ENCODE measurements at places on chromosomes 6 and 20.

DNA sequence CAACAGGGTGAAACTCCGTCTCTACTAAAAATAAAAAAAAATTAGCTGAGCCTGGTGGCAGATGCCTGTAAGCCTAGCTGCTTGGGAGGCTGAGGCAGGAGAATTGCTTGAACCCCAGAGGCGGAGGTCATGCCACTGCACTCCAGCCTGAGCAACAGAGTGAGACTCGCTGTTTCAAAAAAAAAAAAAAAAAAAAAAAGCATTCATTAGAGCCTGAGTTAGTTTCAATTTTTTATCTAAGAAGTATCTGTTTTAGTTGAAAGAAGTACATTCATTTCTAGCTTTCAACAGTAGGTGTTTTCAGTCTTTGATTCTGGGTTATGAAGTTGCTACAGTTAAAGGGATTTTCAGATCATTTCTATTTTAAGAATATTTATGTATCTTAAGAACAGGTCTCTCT is 42.2 kb downstream of the ZNF292 start:
- DNase-seq, result no peak

- DNase-seq, result no peak
Measured at GRCh38 chr6:112005013-112005371, 48.9 kb upstream of the CCN6 start.

DNA sequence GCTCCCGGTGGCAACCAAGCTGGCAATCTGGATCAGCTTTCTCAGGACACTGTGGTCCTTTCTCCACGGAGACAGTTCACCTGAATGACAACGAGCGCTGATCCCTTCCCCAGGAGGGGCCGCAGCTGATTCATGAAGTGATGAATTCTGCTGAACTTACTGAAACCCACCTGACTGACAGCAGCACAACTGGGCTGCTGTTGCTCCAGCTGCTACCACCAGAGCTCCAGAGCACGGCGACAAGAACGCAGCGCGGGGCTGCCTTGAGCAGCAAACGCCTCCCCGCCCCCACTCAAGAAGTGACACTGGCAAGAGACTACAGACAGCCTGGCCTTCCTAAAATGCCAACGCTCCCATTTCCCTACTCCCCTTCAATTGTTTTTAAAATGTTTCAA is 10.0 kb downstream of the PXDC1 start:
- no peak for DNase-seq

DNA sequence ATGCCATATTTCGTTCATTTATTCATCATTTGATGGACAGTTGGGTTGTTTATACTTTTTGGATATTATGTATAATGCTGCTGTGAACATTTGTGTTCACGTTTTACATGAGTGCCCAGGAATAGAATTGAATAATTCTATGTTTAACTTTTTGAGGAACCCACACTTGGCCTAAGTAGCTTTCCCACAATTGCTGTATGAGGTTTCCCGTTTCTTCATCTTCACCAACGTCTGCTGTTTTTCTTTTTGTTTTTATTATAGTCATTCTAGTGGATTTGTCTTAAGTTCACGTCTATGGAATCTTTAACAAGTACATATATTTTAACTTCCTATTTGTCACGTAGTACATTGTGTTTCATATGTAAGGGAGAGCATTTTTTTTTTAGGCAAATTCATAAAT is 110.3 kb downstream of the JARID2 start:
- no peak for DNase-seq

GRCh38 chr6:4336084-4336483 is 200.7 kb upstream of the ECI2 start:
- DNase-seq, result no peak

DNA sequence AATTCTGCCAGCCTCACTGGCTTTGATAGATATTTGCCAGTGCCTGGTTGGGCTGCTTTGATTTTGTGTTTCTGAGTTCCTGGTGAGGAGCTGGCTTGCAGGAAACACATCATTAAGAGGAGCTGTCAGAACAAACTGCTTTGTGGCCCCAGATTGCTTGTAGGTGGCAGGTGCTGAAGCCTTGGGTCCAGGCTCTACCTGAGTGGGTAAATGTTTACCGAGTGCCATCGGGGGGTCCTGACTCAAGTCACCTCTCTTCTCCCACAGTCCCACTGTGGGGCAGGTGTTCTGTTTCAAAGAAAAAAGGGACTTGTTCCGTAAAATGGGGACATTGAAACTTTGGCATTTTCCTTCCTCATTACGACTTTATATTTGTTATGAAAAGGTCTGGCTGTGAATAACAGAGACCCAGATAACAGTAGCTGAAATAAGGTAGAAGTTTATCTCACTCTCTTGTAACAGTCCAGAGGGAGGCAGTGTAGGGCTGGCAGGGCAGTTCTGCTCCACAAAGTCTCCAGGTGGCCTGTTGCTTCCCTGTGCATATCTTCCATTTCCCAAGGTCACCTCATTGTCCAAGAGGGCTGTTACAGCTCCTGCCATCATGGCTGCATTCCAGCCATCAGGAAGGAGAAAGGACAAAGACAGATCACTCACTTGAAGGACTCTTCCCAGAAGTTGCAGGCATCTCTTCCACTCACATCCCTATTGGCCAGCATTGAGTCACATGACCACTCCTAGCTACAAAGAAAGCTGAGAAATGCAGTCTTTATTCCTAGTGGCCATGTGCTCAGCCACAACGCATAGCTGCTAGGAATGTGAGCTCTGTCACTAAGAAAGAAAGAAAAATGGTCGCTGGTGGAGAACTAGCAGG is 149.9 kb upstream of the KCNG1 start:
- no peak for DNase-seq

GRCh38 chr6:151497905-151498304 is 4.1 kb downstream of the CCDC170 start:
- no peak for DNase-seq

DNA sequence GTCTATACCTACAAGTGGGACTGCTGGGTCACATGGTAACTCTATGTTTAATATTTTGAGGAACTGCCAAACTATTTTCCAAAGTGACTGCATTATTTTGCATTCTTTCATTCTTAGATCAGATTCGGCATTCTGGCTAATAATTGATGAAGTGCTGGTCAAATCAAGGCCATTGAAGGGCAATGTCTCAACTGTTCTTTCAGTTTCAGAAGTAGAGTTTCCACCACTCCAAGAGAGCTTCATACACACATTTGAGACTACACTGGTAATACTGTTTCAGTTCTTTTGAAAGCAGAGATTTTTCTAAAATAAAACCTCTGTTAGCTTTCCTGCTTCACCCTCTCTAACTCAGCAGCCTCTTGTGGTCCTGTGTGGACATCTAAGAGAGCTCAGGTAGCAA is 154.5 kb downstream of the CFAP61 start:
- DNase-seq, result no peak

DNA sequence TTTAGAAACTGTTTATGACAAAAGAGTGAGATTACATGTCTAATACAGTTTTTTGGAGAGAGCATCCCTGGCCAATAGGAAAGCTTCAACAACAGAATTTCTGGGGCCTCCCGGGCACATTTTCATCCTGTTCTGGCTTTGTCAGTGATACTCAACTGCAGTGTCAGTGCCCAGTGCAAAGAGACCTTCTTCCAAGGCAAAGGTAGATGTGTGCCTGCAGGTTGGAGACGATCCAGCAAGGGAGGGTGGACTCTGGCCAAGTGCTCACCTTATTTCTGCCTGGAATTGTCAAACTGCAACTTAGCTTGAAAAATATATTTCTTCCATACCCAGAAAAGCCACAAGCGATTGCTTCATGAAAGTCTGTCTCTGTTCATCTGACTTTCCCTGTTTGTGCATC is 211.6 kb upstream of the SNX9 start:
- no peak for DNase-seq

DNA sequence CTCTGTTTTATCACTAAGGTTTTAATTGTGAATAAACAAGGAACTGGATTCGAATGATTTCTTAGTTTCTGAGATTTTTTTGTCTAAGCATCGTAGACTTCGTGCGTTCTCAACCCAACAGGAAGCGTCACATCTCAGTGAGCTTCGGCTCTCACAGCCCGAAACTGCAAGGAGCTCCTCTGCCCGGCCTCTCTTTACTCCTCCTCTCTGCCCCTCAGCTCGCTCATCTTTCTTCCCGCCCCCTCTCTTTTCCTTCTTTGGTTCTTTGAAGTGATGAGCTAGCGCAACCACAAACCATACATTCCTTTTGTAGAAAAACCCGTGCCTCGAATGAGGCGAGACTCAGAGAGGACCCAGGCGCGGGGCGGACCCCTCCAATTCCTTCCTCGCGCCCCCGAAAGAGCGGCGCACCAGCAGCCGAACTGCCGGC is 480 bp upstream of the NT5E start:
- peak; percentile 59 for DNase-seq

- no peak for DNase-seq
Measured at GRCh38 chr20:45405571-45406259, 2.4 kb upstream of the DBNDD2 start.

DNA sequence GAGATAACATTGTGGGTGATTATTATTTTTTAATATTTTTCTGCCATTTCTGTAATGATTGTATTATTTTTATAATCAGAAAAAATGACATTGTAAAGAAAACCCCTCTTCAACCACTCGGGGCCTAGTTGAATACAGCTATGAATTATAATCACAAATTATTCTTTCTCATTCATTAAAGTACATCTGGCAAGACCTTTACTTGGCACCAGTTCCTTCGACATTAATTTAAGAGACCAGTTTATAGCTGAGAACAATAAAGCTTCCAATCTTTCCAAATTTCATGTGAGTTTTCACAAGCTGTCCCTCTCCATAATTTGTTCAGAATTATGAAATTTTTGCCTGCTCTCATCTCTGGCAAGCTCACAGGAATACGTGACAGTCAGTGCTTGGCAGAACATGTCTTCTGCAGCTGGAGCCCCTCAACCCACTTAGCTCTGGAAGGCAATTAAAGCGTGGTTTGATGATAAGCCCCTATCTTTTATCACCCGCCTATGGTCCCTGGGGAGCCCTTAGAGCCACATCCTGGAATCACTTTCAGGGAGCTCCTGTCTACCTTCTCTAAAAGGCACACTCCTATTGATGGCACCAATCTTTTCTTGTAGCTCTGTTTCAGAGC is 237.2 kb upstream of the PRND start:
- no peak for DNase-seq

DNA sequence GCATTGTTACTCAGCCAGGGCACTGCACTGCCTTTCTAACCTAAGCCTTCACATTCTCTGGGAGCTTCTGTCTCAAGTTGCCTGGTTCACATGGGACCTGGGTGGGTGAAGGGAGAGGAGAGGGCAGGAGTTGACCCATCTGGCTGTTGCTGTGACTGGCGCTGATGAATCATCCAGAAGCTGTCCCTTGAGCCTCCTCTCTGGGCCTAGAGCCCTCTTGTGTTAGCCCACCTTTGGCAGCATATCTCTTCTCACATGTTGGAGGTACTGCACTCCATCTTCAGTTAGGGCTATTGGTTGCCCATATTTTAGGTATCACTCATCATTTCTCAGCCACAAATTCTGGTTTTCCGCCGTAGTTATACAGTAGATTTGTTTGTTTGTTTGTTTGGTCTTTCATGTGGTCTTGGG is 19.8 kb downstream of the XRN2 start:
- no peak for DNase-seq

GRCh38 chr6:146135167-146135566 is 106.3 kb downstream of the GRM1 start:
- no peak for DNase-seq

GRCh38 chr20:57947421-57948179 is 237.8 kb upstream of the PMEPA1 start:
- no peak for DNase-seq

GRCh38 chr6:32046450-32047083 is 8.4 kb downstream of the CYP21A2 start:
- no peak for DNase-seq

DNA sequence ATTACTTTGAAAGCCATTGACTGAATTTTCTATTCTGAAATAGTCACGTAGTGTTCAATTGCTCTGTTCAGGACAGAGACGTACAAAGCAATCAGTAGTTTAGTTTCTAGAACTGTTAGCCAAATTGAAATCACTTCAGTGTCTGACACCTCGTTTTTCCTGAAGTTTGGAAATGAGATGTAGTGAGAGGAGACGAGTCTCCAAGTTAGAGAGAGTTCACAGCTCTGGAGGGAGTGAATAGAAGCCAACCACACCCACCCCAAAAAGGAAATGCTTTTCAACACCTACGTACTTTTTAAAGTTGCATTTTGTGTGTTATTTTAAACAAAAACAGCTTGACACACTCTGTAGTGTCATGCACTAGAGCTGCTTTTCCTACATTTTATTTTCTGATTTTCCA is 296.0 kb downstream of the ADGRG6 start:
- no peak for DNase-seq

DNA sequence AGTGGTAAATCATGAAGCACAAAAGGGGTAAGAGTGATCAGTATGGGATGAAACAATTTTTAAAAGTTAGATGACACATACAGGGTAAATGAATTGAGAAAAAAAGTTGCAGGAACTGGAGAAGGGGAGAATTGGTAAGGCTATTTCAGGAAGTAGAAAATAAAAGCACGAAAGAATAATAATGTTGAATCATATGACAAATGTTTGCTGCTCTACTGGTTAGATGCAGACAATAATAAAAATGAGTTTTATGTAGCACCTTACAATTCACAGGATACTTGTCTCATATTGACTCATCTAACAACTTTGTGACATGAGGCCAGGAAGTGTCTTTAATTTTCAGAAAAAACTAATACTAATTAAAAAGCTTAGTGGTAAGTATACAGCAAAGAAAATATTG is 566.5 kb upstream of the MARCKS start:
- DNase-seq, result no peak

GRCh38 chr20:37396416-37397075 is 50.6 kb downstream of the SRC start:
- DNase-seq, result no peak

DNA sequence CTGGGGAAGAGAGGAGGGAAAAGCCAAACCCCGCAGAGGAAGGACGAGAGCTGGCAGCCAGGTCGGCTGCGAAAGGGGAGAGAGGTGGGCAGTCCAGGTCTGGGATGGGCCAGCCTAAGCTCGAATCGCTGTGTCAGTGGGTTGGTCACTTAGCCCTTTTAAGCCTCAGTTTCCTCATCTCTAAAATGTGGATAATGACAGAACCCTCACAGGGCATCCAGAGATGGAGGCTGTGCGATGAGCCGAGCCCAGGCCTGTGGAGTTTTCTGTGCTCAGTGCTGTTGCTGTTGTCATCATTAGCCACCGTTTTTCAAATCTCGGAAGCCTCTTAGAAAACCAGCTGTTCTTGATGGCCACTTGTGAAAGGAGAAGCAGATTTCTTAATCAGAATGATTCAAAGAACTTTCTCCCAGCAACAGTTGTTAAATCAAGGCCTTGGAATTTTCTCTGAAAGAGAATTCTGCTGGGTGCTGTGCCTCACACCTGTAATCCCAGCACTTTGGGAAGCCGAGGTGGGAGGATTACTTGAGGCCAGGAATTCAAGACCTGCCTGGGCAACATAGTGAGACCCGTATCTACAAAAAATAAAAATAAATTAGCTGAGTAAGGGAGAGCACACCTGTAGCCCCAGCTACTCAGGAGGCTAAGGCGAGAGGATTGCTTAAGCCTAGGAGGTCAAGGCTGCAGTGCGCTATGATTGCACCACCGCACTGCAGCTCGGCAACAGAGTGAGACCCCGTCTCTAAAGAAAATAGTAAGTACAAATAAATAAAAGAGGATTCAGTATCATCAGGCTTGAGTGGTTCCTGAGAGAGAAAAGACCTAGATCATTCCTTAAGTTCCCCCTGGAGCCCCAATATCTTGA is 46.3 kb upstream of the ENTPD6 start:
- DNase-seq, result no peak

GRCh38 chr6:154378518-154378917 is 21.9 kb upstream of the IPCEF1 start:
- no peak for DNase-seq

- DNase-seq, result no peak
Measured at GRCh38 chr20:11411765-11412164, 505.9 kb upstream of the BTBD3 start.

GRCh38 chr6:160531826-160532225 is 132.2 kb downstream of the LPA start:
- no peak for DNase-seq

Data from GM12891 (cell line).